ENCODE measurements at places on chromosomes 5 and 9. TPM values are rescaled to one million over a fixed set of nuclear protein-coding genes. Genes with fewer than 3 reads are reported as not detected.

NOXA1 gene
- 7.3 TPM for total RNA-seq

GRCh38 chr9:112097712-112098688, 77.1 kb downstream of the SUSD1 start:
- no peaks in the 10 kb centered on the region for H3K27me3 ChIP-seq
- no peaks in the 10 kb centered on the region for H3K36me3 ChIP-seq
- H3K27ac ChIP-seq: no peak overlapping the region
- H3K4me3 ChIP-seq: no peak overlapping the region
- DNase-seq: peak; percentile 79
- H3K4me1 ChIP-seq: 0 out of 2 replicates have a peak, but pooled peaks cover 7% of the 10 kb centered on the region

HTR1A gene
- not detected for total RNA-seq

SAXO1 gene
- 0.20 TPM for total RNA-seq

DNA sequence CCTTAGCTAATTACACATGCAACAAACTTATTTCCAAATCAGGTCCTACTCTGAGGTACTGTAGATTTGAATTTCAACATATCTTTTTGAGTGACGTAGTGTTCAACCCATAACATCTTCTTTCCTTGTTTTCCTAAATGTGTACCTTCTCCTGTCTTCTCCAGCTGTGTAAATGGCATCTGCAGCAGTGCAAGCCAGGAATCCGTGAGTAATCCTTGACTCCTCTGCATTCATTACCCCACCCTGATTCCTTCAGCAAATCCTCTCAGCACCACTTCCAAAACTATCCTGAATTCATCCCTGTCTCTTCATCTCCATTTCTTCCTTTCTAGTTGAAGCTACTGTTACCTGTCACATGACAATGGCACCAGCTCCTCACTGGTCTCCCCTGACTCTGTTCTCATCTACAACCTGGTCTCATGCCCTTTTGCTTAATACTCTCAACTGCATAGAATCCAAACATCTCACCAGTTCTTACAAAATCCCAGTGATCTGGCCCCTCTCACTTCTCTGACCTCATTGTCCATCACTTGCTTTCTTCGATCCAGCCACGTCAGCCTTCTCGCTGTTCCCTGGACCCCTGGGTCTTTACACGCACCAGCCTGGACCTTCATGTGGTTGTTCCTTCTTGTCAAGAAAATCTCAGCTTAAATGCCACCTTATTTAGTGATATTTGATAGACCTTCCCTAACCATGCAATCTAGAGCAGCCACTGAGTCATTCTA, 14.6 kb upstream of the TRAF1 start:
- H3K36me3 ChIP-seq: no peaks in the 10 kb centered on the region
- no peak overlapping the region for H3K27ac ChIP-seq

TAF11L10 gene
- not detected for total RNA-seq

PRLR gene
- total RNA-seq: 1.6 TPM

GRCh38 chr9:115386963-115387770, 269.2 kb upstream of the TNC start:
- H3K27ac ChIP-seq: no peak overlapping the region
- no peaks in the 10 kb centered on the region for H3K27me3 ChIP-seq
- H3K4me3 ChIP-seq: no peak overlapping the region
- DNase-seq: no peak
- H3K4me1 ChIP-seq: no peaks in the 10 kb centered on the region
- H3K36me3 ChIP-seq: no peaks in the 10 kb centered on the region

USP20 gene
- total RNA-seq: 16.5 TPM

DNA sequence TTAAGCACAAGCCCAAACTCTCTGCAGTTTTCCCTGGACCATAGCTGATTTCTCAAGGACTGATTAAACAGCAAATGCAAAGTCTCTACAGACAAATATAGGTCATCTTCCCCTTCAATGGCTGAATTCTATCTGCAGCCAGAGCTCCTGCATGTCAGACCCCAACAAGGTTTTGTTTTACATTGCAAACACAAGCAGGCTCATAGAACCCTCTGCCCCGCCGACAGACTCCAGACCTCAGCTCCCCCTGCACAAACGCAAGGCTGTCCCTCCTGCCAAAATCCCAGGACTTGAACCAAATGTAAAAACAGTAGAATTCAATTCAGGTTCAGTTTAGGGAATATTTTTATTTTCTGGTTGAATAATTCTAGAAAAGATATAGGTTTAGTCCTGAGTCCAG, 526.7 kb upstream of the TRPC7 start:
- no peak overlapping the region for H3K27ac ChIP-seq
- H3K36me3 ChIP-seq: no peaks in the 10 kb centered on the region
- no peaks in the 10 kb centered on the region for H3K27me3 ChIP-seq
- H3K4me3 ChIP-seq: no peak overlapping the region
- DNase-seq: no peak

DNA sequence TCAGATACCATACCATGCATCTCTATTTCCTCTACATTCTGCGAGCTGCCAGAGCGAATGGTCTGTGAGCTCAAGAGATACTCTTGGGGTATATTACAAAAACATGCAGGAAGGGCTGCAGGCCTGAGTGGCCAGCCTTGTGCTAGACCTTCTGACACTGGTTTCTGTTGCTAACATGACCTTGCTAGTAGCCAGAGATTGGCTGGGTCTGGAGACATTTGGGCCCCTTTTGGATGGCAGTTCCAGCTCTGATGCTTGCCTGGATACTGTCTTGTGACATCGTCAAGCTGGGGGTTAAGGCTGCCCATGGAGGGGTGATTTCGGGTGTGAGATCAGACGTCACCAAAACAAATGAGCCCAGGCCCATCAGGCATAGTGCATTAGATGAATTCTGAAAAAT, 56.1 kb upstream of the FSTL4 start:
- H3K27ac ChIP-seq: no peak overlapping the region
- H3K36me3 ChIP-seq: no peaks in the 10 kb centered on the region
- no peaks in the 10 kb centered on the region for H3K27me3 ChIP-seq
- H3K4me3 ChIP-seq: no peak overlapping the region

- H3K36me3 ChIP-seq: no peaks in the 10 kb centered on the region
- no peak for DNase-seq
- H3K4me1 ChIP-seq: no peaks in the 10 kb centered on the region
- no peak overlapping the region for H3K27ac ChIP-seq
- H3K27me3 ChIP-seq: no peaks in the 10 kb centered on the region
- no peak overlapping the region for H3K4me3 ChIP-seq
Observed at GRCh38 chr5:147290261-147290660, 55.4 kb downstream of the STK32A start.

- H3K27ac ChIP-seq: no peak overlapping the region
- no peak overlapping the region for H3K4me3 ChIP-seq
- no peak for DNase-seq
- H3K4me1 ChIP-seq: no peaks in the 10 kb centered on the region
Observed at GRCh38 chr5:80895523-80895922, 64.6 kb upstream of the RASGRF2 start.

DNA sequence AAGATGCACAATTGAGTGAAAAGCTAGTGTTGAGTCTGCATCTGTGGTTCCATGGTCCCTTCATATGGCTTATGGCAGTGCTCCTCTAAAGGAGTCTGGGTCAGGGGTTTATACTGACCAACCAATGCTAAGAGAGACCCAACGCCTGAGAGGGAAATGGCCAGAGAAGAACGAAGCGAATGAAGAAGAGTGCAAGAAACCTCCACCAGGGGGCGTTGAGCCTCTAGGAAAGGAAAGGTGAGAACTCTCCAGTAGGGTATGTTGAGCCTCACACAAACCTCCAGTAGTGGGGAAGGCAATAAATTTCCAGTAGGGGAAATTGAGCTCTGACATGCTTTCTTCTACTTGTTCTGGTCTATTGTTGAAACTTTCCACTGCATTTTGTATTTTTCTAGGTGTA, 470.6 kb downstream of the PRDM9 start:
- no peaks in the 10 kb centered on the region for H3K4me1 ChIP-seq
- H3K36me3 ChIP-seq: no peaks in the 10 kb centered on the region
- H3K4me3 ChIP-seq: no peak overlapping the region
- no peaks in the 10 kb centered on the region for H3K27me3 ChIP-seq
- no peak overlapping the region for H3K27ac ChIP-seq
- no peak for DNase-seq

- no peaks in the 10 kb centered on the region for H3K36me3 ChIP-seq
- peak; percentile 62 for DNase-seq
- no peak overlapping the region for H3K27ac ChIP-seq
- no peaks in the 10 kb centered on the region for H3K27me3 ChIP-seq
- no peak overlapping the region for H3K4me3 ChIP-seq
Observed at GRCh38 chr5:172370648-172371545, 83.4 kb downstream of the SH3PXD2B start.

HRCT1 gene
- not detected for total RNA-seq

DNA sequence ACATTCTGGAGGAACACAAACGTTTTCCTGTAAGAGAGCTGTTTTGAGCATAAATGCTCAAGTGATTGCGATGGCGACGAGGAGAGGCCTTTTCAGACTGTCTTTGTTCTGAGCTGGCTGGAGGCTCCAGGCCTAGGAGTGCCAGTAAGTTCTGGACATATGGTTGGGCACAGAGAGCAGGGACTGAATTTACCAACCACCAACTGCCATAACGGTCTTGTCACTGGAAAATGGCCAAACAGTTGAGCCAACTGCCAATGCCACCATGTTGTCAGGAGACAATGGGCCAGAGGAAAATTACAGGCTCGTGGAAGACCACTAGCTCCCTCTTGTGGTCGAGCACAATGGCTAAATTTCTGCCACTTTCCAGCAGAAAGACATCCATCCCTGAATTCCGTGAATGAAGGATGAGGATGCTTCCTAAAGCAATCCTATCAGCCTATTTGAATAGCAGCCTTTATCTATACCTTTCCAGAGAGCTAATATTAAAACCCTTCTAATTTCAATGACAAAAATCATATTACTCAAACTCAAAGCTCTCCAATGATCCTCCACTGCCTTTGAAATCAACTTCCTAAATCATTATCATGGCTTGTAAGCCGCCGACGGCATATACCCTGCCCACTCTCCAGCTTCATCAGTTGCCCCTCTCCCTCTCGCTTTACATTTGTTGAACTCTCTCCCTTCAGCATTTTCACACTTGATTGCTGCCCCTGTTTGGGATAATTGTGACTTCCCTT, 66.9 kb upstream of the GLIS3 start:
- no peaks in the 10 kb centered on the region for H3K36me3 ChIP-seq
- no peaks in the 10 kb centered on the region for H3K27me3 ChIP-seq
- H3K27ac ChIP-seq: no peak overlapping the region
- H3K4me3 ChIP-seq: no peak overlapping the region

GRCh38 chr9:107067739-107068416, 204.9 kb downstream of the ZNF462 start:
- H3K4me3 ChIP-seq: no peak overlapping the region
- DNase-seq: peak; percentile 76
- no peaks in the 10 kb centered on the region for H3K27me3 ChIP-seq
- H3K36me3 ChIP-seq: no peaks in the 10 kb centered on the region
- H3K4me1 ChIP-seq: peaks cover 31% of the 10 kb centered on the region

- DNase-seq: no peak
- peak overlapping the region; percentile 75 for H3K27ac ChIP-seq
- H3K4me1 ChIP-seq: peaks cover 54% of the 10 kb centered on the region
- H3K27me3 ChIP-seq: no peaks in the 10 kb centered on the region
Observed at GRCh38 chr5:36442796-36443195, 141.1 kb upstream of the RANBP3L start.

DNA sequence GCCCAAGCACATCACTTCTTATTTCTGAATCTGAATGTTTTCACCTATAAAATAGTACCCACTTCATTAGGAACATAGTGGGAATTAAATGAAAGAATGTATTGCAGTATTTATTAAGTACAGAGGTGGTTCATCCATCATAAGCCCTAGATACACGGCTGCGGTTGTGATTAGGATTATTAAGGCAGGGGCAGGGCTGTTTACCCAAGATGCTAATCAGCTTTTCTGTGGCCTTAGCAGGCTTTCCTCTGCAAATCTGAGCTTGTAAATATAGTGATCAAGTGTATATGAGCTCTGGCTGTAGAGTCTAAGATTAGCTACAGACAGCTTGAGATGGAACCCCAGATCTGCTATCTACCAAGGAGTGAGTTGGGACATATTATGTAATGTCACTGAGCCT, 124.1 kb upstream of the ADRA1B start:
- no peak for DNase-seq
- H3K36me3 ChIP-seq: no peaks in the 10 kb centered on the region
- H3K27me3 ChIP-seq: no peaks in the 10 kb centered on the region
- H3K4me3 ChIP-seq: no peak overlapping the region
- H3K27ac ChIP-seq: no peak overlapping the region
- H3K4me1 ChIP-seq: no peaks in the 10 kb centered on the region

DNA sequence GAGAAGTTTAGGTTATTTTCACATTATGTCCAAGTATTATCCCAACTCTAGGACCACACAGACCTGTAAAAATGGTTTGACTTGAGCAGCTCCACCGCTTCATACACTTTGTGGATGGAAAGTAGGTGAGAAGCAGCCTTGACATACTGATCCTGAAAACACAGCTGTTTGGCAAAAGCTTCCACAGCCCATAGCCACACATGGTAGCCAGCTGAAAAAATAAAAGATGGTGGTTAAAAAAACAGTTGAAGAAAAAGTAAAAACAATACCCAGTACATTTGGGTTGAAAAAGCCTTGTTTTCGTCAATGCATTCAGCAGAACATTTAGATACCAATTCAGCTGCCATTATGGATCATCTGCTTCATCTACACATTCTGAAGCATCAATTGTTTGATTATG, 36.7 kb downstream of the GEMIN5 start:
- H3K4me1 ChIP-seq: no peaks in the 10 kb centered on the region
- DNase-seq: no peak
- no peak overlapping the region for H3K27ac ChIP-seq
- H3K4me3 ChIP-seq: no peak overlapping the region

GRCh38 chr5:66629446-66629845, 33.3 kb downstream of the MAST4 start:
- no peaks in the 10 kb centered on the region for H3K4me1 ChIP-seq
- no peak overlapping the region for H3K27ac ChIP-seq
- no peaks in the 10 kb centered on the region for H3K27me3 ChIP-seq

MCTP1 gene
- total RNA-seq: 3.2 TPM

DNA sequence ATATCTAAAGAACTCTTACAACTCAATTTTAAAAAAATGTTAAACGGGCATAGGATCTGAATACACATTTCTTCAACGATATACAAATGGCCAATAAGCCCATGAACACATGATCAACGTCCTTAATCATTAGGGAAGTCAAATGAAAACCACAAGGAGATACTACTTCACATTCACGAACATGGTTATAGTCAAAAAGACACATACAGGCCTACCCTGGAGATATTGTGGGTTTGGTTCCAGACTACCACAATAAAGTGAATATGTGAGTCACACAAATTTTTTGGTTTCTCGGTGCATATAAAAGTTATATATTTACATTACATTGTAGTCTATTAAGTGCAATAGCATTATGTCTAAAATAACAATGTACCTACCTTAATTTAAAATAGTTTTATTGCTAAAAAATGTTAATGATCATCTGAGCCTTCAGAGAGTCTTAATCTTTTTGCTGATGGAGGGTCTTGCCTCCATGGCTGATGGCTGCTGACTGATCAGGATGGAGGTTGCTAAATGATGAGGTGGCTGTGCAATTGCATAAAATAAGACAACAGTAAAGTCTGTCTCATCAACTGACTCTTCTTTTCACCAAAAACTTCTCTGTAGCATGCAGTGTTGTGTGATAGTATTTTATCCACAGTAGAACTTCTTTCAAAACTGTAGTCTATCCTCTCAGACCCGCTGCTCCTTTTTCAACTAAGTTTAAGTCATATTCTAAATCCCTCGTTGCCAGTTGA, 15.1 kb downstream of the AK3 start:
- H3K27ac ChIP-seq: no peak overlapping the region
- DNase-seq: no peak
- no peak overlapping the region for H3K4me3 ChIP-seq
- H3K27me3 ChIP-seq: no peaks in the 10 kb centered on the region
- no peaks in the 10 kb centered on the region for H3K36me3 ChIP-seq

Measured in Caco-2 (cell line).